Stimulated activated naive CD8-positive, alpha-beta T cell treated with anti-CD3 and anti-CD28 coated beads, Interleukin-15, Interleukin-2, amounts not matched to agents 100 U/mL and 50 U/mL, for 24 hours (primary cell): ENCODE measurements at places on chromosomes 3 and 15.

GRCh38 chr3:36991923-36992805, 767 bp downstream of the EPM2AIP1 start:
- DNase-seq = peak; percentile 29

- DNase-seq = no peak
Measured at GRCh38 chr3:62888180-62888579, 13.0 kb upstream of the CADPS start.

DNA sequence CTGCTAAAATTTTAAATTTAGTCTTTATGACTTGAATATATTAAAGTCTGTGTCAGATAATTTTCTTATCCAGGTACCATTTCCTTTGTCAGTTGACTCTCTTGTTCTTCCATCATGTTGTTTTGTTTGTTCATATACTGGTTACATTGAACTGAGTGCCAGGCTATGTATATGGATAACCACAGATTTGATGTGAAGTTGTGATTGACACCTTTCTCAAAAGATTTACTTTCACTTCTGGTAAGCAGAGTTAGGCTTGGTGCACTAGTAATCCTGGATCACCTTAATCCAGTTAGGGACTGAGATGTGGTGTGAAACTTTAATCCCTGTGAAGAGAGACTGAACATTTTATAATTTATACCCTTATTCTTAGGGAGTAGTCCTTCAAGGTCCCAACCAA, 99.4 kb downstream of the ADAM10 start:
- no peak for DNase-seq

GRCh38 chr15:41872166-41872747, 21.6 kb downstream of the SPTBN5 start:
- DNase-seq = no peak

GRCh38 chr3:102141096-102141927, 292.0 kb downstream of the NFKBIZ start:
- DNase-seq = no peak

- no peak for DNase-seq
Measured at GRCh38 chr3:113668015-113668414, 28.4 kb downstream of the USF3 start.

GRCh38 chr15:57861815-57862586, 155.5 kb downstream of the POLR2M start:
- no peak for DNase-seq

GRCh38 chr3:159929171-159930141, 59.2 kb upstream of the IL12A start:
- DNase-seq = no peak

DNA sequence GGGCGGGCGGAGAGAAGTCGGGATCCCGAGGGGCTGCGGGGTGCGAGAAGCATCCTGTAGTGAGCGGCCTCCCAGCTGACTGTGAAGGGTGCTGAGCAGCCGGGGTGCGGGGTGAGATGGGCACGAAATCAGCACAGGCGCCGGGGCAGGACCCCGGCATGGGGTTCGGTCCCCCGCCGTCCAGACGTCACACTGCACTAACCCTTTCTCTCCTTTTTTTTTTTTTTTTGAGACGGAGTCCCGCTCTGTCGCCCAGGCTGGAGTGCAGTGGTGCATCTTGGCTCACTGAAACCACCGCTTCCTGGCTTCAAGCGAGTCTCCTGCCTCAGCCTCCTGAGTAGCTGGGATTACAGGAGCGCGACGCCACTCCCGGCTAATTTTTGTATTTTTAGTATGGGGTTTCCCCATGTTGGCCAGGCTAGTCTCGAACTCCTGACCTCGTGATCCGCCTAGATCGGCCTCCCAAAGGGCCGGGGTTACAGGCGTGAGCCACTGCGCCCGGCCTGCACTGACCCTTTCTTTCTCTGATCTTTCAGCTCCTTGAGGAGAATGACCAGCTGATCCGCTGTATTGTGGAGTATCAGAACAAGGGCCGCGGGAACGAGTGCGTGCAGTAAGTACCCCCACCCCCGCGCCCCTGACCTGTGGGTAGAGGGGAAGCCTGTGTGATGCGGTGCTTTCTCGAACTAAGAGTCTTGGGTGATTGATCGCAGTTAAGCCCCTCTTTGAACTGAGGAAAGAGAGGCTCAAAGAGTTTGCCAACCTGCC, 513 bp downstream of the SS18L2 start:
- peak; percentile 25 for DNase-seq

- DNase-seq = no peak
Measured at GRCh38 chr3:101845425-101845824, 3.9 kb upstream of the NFKBIZ start.

- no peak for DNase-seq
Measured at GRCh38 chr3:62374341-62375218, 1.2 kb upstream of the FEZF2 start.

GRCh38 chr15:60390871-60391501, 6.8 kb downstream of the ANXA2 start:
- no peak for DNase-seq

DNA sequence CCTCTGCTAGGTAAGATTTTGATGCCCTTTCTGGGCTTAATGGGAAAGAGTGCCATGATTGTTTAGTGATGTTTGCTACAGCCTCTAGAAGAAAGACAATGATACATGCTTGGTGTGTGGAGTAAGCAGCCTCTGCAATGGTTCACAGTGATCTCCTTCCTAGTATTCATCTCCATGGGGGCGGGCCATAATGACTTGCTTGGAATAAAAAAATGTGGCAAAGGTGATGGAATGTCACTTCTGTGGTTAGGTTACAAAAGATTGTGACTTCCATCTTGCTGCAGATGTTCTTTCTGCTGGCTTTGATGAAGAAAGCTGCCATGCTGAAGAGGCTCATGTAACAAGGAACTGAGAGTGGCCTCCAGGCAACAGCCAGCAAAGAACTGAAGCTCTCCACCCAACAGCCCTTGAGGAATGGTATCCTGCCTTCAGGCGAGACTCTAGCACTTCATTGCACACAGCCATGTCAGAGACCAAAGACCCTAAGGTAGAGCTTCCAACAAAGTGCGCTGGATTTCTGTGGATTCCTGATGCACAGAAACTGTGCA, 139.1 kb upstream of the LRIG1 start:
- no peak for DNase-seq

DNA sequence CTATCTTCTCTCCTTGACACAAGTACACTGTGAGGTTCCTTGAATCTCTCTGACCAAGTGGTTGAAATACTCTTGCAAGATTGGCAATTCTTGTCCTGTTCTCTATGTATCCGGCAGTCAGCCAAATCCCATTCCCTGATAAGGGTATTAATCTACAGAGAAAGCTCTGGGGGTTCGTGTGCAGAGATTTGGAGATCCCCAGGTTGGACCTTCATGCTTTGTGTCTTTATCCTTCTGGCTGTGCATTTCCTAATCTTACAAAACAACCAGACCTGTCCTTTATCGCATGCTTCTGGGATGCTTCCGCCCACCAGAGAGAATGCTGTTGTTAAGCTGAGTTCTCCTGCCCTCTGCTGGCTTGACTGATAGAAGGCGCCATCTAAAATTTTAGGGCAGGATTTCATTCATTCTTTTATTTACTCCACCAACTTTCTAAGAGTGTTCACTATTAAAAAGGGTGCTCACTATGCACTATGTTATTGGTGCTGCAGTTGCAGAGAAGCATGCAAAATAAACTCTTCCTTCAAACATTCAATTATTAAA, 8.6 kb upstream of the SST start:
- peak; percentile 37 for DNase-seq

- no peak for DNase-seq
Measured at GRCh38 chr3:5210926-5211325, 23.4 kb downstream of the EDEM1 start.

DNA sequence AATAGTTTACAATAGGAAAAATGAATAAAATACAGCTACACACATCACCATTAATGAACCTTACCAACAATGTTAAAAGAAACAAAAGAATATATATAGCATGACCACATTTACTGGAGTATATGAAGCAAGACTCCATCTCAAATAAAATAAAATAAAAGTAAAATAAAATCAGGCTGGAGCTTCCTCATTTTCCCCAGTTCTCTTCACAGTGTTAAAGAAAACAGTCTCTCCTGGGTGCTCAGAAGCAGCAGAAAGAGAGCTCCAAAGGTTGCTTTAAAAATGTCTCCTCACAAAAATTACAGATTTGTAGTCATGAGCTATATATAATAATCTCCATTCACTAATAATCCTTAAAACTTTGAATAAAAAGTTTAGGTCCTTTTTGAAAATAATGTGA, 48.8 kb downstream of the PIK3CB start:
- no peak for DNase-seq

GRCh38 chr3:119817583-119818363, 35.9 kb downstream of the NR1I2 start:
- DNase-seq = no peak

GRCh38 chr3:134312072-134312872, 61.6 kb upstream of the RYK start:
- DNase-seq = peak; percentile 9

- no peak for DNase-seq
Measured at GRCh38 chr3:46926871-46927717, 49.5 kb downstream of the CCDC12 start.

DNA sequence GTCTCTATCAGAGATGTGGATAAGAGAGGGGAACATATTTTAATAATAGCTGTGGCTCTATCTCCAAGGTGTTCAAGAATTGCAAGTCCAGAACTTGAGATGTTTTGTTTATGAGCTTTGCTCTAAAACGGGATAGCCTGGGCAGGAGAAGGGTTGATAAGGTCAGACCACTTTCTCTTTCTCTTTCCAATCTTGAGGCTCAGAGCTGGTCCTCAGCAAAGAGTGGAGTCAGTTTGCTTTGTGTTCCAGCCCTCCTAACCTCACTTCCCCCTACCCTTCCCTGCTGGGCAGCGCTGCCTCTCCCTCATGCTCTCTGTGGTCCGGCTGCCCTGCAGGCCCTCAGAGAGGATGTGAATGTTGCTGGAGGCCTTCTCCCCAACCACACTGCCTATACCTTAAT, 13.8 kb downstream of the KLHL6 start:
- DNase-seq = no peak

GRCh38 chr3:14455571-14456317, 53.3 kb downstream of the SLC6A6 start:
- no peak for DNase-seq

- no peak for DNase-seq
Measured at GRCh38 chr3:108823227-108823626, 641 bp downstream of the TRAT1 start.

GRCh38 chr15:60460931-60461330, 18.0 kb downstream of the ICE2 start:
- no peak for DNase-seq

- DNase-seq = no peak
Measured at GRCh38 chr3:140754936-140755335, 77.1 kb downstream of the TRIM42 start.

DNA sequence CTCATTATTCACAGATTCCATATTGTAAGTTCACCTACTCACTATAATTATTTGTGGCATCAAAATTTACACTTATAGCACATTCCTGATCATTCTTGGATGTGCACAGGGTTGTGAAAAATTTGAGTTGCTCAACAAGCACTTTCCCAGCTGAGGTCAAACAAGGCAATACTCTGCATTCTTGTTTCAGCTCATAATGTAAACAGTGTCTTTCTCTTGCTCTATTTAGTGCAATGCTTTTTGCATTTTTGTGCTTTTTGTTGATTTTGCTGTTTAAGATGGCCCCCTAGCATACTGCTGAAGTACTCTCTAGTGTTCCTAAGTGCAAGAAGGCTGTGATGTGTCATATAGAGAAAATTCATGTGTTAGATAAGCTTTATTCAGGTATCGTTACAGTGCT, 66.7 kb upstream of the TNIK start:
- DNase-seq = no peak
